ENCODE measurements at places on chromosomes 5 and 9. TPM values are rescaled to one million over a fixed set of nuclear protein-coding genes. Genes with fewer than 3 reads are reported as not detected.
A peak's percentile ranks its signal among the peaks of the same experiment; 100 is the strongest.

Gene HAND1
- total RNA-seq = not detected

Gene EQTN
- not detected for total RNA-seq

Gene DMRT2
- total RNA-seq = not detected

DNA sequence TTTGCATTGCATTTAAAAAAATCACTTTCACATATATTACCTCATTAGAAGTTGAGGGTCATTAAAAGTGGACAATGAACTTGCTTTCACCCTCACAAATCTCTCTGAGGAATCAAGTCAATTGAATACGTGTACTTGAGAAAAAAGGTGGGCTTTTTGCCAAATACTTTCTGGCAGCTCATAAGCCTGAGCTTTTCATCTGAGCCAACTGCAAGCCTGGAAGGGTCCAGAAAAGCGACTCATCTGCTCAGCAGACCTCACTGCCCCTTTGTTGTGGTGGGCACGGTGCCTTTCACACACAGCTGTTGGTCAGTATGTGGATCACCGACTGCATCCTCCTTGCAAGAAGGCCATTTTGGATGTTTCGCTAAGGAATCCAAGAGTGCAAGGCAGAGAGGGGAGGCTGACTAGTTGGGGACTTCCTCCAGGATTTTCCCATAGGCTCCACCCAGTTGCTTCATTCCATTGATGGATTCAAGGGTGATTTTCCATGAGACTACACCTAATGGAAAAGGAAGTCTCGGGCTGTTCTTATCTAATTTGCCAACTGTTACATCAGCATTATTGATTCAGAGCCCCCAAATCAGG is 564.7 kb downstream of the PDE4D start:
- no peak for DNase-seq

- no peak for DNase-seq
Measured at GRCh38 chr5:58046371-58046770, 413.5 kb downstream of the PLK2 start.

GRCh38 chr9:106929471-106930177 is 66.7 kb downstream of the ZNF462 start:
- no peak for DNase-seq

DNA sequence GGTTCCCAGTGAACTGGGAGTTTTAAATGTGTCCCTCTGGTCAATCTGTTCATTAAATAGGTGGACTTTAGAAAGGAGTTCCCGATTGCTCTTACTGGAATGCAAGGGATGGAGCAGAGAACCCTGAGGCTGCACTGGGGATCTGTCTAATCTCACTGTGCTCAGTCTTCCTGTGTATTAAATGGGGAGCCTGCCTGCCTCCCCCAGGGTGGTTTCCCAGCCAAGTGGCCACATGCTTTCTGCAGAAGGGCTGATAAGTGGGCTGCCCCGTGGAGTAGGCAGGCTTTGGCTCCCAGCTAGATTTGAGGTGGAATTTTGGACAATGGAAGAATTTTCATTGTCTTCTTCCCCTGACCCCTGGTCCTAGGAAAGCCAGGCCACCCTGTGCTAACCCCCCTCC is 14.0 kb upstream of the PHYHD1 start:
- no peak for DNase-seq

DNA sequence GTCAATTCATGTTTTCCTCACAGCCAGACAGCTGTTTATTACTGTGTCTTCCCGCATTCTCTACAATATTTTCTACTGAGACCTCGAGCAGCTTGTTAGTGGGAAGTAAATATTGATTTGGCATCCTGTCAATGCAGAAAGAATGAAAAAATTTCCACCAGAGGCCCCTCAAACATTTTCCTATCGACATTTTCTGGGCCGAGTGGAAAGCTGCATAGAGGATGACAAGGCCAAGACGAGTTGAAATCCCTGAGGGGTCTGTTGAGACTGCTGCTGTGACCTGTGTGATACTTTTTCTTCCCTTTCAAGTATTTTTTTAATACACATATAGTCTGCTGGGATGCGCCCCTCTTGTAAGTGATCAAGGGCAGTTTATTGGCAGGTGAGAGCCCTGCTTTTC is 91.4 kb upstream of the SH3GL2 start:
- no peak for DNase-seq

GRCh38 chr9:134061688-134062371 is 6.0 kb downstream of the BRD3 start:
- DNase-seq = peak; percentile 86

DNA sequence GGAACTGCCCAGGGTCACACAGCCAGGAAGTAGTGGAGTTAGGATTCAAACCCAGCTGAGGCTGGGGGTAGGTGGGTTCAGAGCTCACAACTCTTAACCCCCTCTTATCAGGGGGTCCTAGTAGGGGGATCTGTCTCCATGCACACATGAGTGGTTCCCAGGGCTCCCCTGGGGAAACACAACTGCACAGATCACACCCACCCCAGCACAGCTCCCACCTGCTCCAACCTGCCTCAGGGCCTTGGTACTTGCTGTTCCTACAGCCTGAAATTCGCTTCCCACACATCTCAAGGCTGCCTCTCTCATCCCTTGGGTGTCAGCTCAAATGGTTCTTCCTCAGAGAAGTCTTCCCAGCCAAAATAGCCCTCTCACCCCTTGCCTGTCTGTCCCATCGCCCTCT is 4.8 kb downstream of the SNCB start:
- DNase-seq = no peak

DNA sequence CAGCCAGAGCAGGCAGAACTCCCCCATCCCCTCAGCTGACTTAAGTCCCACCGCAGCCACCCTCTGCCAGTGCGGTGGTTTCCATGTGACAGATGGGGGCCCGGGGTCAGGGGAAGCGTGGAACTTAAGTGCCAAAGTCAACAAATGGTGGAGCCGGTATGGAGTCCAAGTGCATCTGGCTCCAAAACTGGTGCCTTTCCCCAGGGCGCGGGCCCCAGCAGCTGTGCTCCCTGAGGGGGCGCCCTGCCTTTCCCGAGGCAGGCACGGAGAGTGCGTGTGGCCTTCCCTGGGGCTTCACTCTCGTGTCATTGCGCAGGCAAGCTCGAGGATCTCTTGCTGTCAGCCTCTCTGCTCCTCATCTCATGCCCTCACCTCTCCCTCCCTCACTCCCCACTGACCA is 33.8 kb downstream of the SLC46A2 start:
- DNase-seq = no peak

DNA sequence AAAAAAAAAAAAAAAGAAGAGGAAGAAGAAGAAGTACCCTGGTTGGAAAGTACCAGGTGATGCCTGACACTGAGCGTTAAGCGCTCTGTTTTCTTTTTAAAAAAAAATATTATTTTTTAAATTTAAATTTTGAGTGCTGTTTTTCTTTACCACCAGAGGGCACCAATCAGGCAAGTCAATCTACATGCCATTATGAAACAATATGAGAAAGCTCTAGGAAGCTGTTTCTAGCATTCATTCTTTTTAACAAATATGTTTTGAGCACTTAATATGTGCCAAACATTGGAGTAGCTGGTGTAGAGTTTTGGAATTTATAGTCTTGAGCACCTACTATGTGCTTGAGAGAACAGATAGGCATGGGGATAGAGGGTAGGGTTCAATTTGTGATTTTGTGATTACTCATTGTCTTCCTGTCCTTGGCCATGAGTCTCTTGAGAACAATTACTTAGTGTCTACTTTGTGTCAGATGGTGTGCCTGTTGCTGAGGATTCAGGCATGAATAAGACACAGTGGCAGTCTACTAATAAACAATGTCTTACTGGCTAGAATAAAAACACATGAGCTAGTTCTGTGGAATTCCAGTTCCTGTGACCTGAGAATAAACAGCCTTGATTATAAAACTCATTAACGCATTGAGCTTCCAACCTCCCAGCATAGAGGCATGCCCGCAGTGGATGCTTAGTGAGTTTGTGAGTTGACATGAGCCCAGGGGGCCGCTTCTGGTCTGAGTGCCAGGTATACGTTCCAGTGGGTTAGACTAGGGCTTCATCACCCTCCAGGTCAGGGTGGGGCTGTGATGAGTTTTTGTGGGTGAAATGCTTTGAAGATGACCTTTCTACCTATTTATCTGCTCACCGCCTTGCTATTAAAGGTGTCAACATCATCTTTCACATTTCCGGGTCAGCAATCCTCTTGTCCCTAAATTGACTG is 3.0 kb upstream of the UBE2R2 start:
- DNase-seq = no peak

DNA sequence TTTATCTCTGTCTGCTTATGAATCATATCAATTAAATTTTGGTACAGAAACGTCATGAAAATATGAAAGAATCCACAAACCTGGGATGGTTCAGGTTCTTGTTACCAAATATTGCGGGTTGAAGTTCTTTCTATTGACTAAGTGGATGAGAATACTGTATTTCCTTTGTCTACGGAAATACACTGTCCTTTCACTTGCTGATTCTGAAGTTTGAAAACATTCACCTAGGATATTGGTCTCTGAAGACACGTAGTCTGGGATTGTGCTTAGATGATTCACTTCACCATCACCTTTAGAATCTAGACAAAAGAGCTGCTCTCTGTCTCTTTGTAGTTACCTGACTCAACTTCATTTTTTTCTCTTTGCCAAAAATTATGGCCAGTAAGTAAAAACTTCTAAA is 222.4 kb downstream of the FBN2 start:
- no peak for DNase-seq

DNA sequence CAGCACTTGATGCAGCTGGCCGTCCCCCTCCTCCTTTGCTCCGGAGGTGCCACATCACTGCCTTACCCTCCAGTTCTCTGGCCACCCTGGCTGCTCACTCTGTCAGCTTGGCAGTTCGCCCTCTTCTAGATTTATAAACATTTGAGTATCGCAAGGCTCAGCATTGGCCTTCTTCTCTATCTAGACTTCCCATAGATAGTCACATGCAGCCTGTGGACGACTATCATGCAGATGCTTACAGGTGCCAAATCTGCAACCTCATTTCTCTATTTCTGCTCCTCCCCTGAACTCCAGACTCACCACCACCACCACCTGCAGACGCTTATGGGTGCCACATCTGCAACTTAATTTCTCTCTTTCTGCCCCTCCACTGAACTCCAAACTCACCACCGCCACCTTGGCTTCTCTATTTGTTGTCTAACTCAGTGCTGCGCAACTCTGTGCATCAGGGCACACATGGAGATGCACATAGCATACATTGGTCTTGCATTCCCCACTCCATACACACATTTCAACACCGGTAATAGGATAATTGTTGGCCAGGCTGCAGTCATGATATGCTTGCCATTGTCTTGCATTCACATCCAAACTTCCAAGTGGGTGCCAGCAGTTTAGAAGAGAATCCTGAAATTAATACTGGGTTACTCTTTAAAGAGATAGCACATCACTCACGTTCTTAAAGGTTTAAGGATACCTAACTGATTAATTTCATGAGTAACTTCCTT is 1.9 kb upstream of the DAP start:
- DNase-seq = no peak

DNA sequence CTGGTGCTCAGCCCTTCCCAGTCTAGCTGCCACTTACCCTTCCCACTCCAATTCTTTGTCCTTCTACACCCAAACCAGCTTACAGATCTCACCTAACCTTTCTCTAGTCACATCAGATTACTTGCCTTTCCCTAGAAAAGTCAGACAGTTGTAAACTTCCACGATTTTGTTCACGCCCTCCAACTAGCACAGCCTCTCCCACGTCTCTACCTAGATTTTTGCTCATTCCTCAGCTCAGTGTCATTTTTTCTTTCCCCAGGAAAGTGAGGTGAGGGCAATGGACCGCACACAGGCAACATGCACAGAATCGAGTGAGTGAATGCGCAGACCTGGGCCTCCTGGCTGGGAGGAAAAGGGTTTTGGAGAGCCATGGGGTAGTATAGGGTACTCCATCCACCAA is 20.9 kb upstream of the PRUNE2 start:
- DNase-seq = no peak

DNA sequence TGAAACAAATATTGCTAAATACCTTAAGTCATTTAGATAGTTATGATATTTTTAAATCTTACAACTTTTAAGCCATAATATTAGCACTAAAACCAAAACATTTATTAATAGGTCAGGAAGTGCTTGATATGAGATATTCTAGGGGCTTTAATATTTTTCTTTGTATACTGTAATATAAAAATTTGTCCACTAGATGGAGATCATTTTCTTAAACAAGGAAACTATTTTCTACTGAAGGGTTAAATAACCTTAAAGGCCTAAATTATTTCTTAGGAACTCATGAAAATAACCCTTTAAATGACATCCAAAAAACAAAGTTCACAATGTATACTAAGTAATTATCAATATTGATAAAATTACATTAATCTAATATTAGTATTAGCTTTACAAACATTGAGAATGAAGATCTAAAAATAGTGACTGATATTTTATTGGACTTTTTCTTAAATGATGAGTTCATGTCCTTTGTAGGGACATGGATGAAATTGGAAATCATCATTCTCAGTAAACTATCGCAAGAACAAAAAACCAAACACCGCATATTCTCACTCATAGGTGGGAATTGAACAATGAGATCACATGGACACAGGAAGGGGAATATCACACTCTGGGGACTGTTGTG is 635.7 kb downstream of the RAB3C start:
- DNase-seq = no peak

DNA sequence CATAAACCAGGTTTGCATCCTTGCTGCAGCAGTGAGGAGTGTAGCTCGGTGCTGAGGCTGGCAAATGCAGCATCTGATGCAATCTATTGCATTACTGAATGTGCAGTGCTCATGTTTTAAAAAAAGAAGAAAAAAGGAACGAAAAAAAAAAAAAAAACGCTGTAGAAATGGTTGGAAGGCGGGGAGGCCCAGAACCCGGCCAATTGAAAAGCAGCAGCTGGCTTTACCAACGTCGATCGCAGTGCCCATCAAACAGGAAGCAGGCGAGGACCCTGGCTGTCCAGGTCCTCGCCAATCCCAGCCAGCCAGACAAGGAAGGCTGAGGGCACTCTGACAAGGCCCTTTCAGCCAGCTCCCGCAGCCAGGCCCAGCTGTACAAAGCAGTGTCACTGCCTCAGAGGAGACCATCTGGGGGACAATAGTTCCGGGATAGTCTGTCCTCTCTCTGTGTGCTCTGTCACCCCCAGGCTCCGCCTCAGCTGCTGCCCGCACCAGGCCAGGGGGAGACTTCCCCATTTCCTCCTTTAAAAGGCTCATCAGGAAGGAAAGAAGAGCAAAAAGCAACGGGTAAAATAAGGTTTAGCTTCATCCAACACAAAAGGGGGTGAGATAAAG is 21.8 kb upstream of the CPEB4 start:
- no peak for DNase-seq

DNA sequence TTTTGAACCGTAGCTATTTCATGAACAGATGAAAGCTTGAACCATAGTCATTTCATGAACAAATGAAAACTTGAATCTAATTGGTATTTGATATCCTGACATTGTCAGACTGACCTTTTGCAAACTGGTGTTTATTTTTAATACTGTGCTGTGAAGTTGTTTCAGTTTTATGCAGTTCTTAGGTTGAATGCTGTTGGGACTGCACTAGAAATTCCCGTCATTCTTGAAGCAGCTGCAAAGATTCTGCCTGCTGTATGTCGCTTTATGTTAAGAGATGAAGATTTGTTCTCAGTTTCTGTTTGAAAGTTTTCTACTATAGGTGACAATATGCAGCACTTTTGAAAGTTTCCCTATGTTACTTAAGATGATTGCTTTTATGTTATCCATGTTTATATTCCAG is 22.5 kb upstream of the FAM120AOS start:
- no peak for DNase-seq

Measured in chondrocyte (in vitro differentiated cells).